CD4-positive, alpha-beta T cell treated with Interleukin-10 for 1 hour (primary cell): ENCODE measurements at places on chromosomes 1 and 21.

DNA sequence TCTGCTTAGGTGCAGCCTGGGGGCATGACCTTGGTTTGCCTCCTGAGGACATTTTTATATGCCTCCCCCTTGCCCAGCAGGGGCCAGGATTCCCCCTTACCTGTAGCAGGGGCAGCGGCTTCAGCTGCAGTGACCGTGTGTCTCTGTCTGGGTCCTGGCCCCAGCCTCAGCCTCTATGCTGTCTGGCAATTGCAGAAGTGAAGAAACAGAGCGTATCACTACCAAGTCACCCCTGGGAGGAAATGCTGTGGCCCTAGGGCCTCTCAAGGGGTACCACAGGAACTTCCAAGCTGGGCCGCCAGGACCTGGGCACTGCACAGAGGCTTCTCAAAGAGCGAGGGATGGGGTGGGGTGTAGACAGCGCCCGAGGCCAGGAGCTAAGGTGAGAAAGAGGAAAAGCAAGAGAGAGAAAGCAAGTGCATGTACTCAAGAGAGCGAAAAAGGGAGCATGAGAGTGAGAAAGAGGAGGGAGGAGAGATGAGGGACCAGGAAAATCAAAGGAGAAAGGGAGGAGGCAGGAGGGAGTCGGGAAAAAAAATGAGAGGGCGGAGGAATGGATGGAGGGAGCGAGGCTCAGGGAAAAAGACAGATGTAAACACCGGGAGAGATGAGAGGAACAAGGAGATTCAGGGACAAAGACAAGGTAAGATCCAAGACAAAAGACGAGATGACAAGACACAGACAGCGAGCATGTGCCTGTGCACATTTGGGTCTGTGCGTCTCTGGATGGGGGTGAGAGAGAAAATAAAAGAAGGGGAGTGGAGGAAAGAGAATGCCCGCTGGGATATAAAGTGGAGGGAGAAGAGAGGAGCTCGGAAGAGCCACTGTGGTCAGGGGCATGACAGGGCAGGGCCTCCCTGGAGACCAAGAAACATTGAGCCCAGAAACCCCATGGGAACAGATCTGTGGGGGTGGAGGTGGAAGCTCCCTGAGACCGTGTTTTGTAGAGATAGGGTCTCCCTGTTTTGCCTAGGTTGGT lies at the start of gene PTAFR:
Gene PTAFR (minus strand): TSS at position 199 of the 979 bp plus-strand sequence. CDS start 25,669 bp downstream, outside the sequence.
- no peak for DNase-seq

GRCh38 chr1:81439046-81439823 lies 361.5 kb upstream of the ADGRL2 start:
- DNase-seq = no peak

DNA sequence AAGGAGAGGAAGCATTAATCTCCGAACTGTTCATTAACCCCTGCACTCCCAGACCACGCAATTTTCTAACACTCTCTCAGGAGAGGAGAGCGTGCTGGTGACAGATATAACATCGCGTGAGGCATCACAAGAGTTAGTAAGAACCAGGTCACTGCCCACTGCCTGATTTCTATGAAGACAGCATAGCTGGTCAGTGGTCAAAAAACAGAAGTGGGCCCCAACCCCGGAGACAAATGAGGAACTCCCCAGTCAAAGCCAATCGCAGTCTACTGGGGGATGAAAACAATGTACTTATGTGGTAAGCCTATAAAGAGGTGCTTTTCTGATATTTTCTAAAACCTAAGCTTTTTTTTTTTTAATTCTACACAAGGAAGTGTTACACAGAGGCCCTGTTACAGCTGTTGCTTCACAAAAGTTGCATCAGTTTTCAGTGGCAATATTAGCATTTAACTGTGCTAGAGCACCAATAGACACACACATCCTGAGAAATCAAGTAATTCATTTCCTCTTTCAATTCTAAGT lies 231.8 kb upstream of the IRF2BP2 start:
- DNase-seq = peak; percentile 24

DNA sequence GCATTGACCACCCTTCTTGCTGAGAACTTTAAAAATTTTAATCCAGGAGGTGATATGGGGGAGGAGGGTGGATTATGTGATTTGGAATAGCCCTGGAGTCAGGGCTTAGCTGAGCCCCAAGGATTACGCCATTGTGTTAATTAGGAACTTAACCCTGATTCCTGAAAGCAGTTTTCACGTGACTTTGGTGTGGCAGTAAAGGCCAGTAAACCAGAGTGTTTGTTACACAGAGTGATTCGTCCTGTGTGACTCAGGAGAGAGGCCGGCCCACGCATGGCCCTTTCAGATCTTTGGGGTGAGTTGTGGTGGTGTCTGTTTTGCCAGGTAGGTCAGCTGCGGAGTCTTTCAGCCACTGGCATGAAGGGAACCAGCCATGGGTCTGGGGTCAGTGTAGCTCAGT lies 107.6 kb downstream of the NOS1AP start:
- no peak for DNase-seq

DNA sequence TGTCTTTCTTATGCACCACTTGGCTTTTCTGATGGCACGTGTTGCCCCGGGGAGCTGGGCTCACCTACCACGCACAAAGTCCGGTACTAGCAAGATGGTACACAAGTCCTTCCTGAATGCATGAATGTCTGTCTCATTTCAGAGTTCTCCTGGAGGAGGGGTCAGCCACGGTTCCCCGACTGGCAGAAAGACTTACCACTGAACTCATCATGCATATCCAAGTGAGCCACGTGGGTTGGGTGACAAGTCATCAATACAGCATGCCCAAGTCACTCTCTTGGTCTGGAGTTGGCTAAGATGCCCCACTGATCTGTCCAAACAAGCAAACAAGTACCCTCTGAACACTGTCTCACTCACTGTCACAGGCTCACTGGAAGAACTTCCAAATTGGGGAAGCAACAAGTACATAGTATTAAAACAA lies 28.6 kb upstream of the MX1 start:
- DNase-seq = no peak

DNA sequence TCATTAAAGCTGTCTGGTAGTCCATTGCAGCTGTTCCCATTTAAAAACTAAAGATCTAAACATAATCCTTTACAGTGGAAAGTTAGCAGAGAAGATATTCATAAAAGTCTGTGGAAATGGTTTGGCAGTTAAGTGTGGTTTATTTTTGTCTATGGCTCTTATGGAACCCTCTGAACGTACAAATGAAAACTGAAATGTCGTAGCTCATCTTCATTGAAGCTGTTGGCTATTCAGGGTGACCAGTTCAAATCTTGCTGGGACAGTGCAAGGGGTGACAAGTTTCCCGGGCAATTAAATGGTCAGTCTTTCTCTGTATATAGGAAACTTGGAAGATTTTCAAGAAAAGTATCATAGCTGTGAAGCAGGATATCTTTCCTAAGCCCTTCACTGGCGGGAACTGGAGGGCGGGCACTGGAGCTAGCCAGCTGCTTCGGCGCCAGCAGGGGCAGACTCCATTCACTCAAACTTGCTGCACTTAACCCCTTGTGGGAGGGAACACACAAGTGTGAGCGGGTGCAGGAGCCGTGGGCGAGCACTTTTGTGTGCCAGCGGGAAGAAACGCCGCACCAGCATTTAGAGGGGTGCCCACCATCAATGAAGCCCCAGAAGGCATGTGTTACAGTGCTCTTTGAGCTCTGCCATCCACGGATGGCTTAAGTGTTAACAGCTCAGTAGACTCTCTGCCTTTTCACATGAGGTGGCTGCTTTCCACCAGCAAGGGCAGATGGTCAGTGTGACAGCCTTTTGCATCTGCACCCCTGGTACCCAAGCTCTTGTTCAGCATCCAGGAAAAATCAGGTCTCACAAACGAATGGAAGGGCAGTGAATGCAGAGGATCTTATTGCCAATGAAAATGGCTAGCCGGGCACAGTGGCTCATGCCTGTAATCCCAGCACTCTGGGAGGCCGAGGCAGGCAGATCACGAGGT lies 232.1 kb upstream of the KAZN start:
- no peak for DNase-seq

GRCh38 chr1:153390938-153391710 lies at the start of gene S100A8:
Gene S100A8 (minus strand): TSS chr1:153391073. CDS start chr1:153390535, 538 bp downstream.
- no peak for DNase-seq

DNA sequence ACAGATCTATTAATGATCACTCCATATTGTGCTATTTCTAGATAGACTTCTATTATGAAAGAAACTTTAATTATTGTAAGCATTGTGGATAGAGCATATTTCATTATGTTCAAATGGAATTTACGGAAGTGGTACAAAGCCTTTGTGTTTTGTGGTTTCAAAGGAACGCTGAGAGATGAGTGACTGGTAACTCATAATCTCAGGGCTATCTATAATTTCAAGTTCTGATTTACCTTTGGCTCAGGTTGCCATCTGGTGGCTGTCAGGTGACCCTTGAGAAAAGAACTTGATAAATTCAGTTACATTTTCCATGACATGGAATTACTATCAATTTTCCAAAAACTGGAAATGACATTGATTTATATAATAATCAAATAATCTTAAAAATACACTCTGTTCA lies 12.2 kb downstream of the NTNG1 start:
- no peak for DNase-seq

DNA sequence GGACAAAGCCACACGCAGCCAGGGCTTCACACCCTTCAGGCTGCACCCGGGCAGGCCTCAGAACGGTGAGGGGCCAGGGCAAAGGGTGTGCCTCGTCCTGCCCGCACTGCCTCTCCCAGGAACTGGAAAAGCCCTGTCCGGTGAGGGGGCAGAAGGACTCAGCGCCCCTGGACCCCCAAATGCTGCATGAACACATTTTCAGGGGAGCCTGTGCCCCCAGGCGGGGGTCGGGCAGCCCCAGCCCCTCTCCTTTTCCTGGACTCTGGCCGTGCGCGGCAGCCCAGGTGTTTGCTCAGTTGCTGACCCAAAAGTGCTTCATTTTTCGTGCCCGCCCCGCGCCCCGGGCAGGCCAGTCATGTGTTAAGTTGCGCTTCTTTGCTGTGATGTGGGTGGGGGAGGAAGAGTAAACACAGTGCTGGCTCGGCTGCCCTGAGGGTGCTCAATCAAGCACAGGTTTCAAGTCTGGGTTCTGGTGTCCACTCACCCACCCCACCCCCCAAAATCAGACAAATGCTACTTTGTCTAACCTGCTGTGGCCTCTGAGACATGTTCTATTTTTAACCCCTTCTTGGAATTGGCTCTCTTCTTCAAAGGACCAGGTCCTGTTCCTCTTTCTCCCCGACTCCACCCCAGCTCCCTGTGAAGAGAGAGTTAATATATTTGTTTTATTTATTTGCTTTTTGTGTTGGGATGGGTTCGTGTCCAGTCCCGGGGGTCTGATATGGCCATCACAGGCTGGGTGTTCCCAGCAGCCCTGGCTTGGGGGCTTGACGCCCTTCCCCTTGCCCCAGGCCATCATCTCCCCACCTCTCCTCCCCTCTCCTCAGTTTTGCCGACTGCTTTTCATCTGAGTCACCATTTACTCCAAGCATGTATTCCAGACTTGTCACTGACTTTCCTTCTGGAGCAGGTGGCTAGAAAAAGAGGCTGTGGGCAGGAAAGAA lies 8.1 kb downstream of the PSRC1 start:
- no peak for DNase-seq

GRCh38 chr21:45644041-45644906 lies 749 bp downstream of the PCBP3 start:
- DNase-seq = peak; percentile 34

- DNase-seq = no peak
Measured at GRCh38 chr1:68206848-68207689, 25.3 kb downstream of the WLS start.

DNA sequence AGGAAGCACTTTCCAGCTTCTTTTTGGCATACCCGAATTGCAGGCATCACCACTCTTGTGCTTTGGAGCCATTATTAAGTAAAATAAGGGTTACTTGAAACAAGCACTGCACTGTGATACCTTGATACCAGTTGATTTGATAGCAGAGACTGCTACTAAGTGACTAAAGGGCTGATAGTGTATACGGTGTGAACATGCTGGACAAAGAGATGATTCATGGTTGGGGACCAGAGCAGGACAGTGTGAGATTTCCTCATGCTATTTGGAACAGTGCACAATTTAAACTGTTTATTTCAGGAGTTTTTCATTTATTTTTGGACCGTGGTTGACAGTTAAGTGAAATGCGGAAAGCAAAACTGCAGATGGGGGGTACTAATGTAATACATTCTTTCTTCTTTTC lies 9.9 kb downstream of the RPS27 start:
- no peak for DNase-seq

GRCh38 chr1:178324003-178324402 lies 172.8 kb downstream of the CLEC20A start:
- DNase-seq = no peak

DNA sequence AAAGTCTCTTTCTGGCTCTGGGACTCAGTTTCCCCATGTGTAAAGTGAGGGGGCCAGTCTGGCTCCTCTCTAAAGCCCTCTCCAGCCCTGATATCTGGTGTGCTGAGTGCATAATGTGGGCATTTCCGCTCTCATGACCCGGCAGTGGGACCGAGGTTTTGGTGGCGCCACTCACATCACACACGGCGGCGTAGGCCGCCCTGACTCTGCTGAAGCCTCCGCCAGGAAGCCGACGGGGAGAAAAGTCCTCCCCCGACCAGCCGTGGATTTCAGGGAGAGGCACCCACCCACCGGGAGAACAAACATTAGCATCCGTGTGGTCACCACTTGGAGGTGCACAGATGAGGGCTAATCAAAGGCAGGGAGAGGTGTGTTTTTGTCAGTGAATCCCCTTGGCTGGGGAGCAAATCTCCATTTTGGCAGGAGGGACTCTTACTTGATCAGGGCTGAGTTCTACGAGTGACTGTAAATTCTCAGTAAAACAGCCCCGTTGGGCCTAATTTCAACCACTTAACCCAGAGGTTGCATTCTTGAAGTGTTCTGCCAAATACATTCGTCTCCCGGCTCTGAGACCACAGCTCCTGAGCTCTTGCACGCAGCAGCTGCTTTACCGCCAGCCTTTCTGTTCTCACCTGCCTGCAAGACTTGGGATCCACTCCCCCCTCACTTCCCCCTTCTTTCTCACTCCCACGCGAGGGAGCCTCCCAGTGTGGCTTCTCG lies 118.2 kb downstream of the FOXD2 start:
- no peak for DNase-seq

DNA sequence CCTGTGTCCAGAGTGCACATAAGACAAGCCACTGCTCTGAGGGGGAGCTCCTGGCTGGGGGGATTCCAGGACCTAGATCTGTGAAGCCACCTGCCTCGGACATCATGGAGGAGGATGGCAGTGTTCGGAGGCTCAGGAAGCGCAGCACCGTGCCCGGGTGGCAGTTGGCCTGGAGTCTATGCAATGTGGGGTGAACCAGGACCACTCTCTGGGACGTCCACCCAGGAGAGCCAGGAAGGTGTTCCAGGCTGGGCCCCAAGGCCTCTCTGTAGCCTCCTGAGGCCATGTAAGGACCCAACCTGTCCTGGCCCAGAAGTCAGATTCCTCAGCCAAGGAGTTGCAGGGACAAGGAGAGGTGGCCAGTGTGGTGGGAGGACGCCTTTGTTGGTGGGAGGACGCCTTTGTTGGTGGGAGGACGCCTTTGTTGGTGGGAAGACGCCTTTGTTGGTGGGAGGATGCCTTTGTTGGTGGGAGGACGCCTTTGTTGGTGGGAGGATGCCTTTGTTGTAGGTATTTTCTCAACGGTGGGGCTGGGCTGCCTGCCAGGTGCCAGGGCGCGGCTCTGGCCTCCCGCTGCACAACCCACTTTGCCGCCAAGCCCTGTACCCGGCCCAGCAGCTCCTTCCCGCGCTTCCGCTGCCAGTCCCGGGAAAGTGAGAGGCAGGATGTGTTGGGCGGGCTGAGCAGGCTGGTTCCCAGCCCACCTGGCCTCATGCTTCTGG lies 30.6 kb upstream of the BMP8B start:
- DNase-seq = no peak
